ENCODE measurements at places on chromosomes 12 and 14. TPM values are rescaled to one million over a fixed set of nuclear protein-coding genes. Genes with fewer than 3 reads are reported as not detected.

DNA sequence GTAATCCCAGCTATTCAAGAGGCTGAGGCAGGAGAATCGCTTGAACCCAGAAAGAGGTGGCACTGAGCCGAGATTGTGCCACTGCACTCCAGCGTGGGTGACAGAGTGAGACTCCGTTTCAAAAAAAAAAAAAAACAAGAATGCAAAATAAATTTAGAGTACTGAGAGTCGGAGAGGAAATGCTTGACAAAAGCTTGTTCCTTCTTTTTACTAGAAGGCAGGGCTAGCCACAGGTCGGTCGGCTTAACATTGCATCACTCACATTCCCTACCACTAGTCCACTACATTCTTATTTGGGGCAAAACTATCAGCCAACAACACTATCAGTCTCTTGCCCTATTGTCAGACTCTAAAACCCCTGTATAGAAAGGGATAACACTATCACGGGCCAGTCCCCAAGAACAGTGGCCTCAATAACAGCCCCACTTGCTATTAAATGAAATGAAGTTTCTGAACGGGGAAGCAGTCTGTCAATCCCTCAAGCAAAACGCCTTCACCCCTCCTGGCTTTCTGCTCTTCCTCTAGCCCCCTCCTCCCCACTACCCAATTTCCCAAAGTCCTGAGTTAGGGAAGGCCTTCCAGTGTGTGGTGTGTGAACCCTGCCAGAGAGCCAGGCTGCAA, 1.0 kb downstream of the RNF41 start:
- H3K4me1 ChIP-seq = peaks cover 33% of the 10 kb centered on the region
- peak overlapping the region; percentile 93 for H3K4me3 ChIP-seq
- peaks cover 6% of the 10 kb centered on the region for H3K36me3 ChIP-seq

- DNase-seq = no peak
- H3K27ac ChIP-seq = peak overlapping the region; percentile 92
- H3K4me1 ChIP-seq = peaks cover 15% of the 10 kb centered on the region
- no peaks in the 10 kb centered on the region for H3K36me3 ChIP-seq
- H3K27me3 ChIP-seq = no peaks in the 10 kb centered on the region
- H3K4me3 ChIP-seq = no peak overlapping the region
Observed at GRCh38 chr12:46263140-46264016, 5.5 kb downstream of the SLC38A1 start.

DNA sequence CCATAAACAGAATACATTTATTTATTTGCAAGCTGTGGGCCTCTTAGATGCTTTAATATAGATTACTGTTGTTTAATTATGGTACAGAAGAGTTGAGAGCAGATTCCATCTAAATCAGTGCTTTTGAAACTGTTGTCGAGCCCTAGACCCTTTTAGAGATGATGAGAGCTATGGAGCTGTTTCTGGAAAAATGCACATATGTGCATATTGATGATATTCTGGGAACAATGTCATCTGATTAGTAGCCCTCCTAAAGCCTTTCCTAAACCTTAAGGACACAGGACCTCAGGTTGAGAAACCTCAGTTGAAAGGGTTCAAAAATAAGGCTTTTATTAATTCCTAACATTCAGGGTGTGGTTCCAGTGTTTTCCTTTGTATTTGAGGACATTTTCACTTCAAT, 11.7 kb downstream of the PRKCH start:
- no peaks in the 10 kb centered on the region for H3K36me3 ChIP-seq
- DNase-seq = no peak
- no peak overlapping the region for H3K27ac ChIP-seq
- no peak overlapping the region for H3K4me3 ChIP-seq

GRCh38 chr12:49549735-49550692, 11.2 kb downstream of the KCNH3 start:
- H3K27me3 ChIP-seq = peaks cover 42% of the 10 kb centered on the region
- H3K4me1 ChIP-seq = peaks cover 12% of the 10 kb centered on the region
- peak overlapping the region; percentile 3 for H3K4me3 ChIP-seq
- no peak overlapping the region for H3K27ac ChIP-seq
- DNase-seq = no peak

The EML5 gene
- 2.0 TPM for total RNA-seq

The MMP14 gene
- 306 TPM for total RNA-seq

All from mesothelial cell of epicardium (in vitro differentiated cells).